ENCODE measurements at places on chromosomes 1 and 21. TPM values are rescaled to one million over a fixed set of nuclear protein-coding genes. Genes with fewer than 3 reads are reported as not detected.
A peak's percentile ranks its signal among the peaks of the same experiment; 100 is the strongest.

The POU2F1 gene
- total RNA-seq = 29.6 TPM

The FNDC10 gene
- total RNA-seq = 15.6 TPM

The AMY1A gene
- not detected for total RNA-seq

The CCDC185 gene
- total RNA-seq = not detected

The ETV3L gene
- not detected for total RNA-seq

The TBX15 gene
- not detected for total RNA-seq

DNA sequence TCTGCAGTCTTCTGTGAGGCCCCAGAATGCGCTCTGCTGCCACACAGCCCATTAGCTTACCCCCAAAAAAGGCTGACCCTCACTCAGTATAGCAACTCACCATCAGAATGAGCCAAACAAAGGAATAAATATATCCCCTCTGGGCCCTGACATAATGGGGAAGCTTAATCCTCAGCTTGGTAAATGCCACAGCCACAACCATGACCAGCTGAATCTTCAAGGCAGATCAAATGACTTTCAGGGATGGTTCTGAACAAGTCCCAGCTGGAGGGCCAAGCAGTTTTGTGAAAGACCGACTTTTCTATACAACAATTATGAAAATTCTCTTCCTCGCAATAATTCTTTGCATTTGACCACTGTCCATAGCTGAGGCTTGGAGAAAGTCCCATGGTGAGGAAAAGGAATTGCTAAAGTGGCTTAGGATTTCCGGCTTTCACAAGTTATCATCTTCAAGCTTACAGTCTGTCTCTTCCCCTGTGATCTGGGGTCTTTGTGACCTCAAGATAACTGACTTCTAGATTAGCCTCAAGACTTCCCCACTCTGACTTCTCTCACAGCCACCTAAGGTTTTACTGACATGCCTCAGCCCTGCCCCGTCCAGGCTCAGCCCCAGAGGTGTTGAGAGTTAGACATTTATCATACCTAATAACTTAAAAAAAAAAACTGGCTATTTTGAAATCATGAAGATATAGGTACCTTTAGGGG lies 47.8 kb upstream of the PBX1 start:
- H3K4me1 ChIP-seq = no peaks in the 10 kb centered on the region
- no peak overlapping the region for H3K4me3 ChIP-seq
- DNase-seq = no peak
- no peaks in the 10 kb centered on the region for H3K36me3 ChIP-seq
- H3K27ac ChIP-seq = no peak overlapping the region

DNA sequence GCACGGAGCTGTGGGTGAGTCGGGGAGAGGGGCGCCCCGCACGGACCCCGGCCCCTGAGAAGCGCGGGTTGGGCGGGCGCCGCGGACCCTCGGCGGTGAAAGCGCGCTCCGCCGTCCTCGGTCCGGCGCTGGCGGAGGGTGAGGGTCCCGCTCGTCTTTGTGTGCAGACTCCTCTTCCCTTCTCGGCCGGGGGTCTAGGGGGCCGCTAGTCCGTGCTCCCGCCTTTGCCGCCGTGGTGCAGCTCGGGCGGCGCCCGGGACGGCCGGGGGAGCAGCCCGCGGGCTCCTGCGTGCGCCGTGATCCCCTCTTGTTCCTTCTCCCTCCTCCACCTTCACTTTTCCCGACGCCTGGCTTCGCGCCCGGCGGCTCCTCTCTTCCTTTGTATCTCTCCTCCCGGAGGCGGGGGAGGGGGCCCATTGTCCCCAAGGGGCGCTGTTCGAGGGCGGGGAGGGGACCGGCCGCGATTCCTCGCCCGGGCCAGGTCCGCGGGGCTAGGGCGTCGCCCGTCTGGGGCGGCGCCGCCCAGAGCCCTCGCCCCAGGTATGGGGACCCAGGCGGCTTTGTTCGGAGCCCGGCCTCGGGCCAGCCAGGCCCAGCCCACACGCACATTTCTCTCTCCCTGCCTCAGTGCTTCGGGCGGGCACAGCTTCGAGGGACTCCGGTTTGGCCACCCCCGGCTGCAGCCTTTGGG lies 519 bp downstream of the FNBP1L start:
- peak overlapping the region; percentile 81 for H3K4me3 ChIP-seq
- peaks cover 4% of the 10 kb centered on the region for H3K4me1 ChIP-seq
- no peaks in the 10 kb centered on the region for H3K27me3 ChIP-seq
- DNase-seq = peak; percentile 73
- peak overlapping the region; percentile 83 for H3K27ac ChIP-seq

DNA sequence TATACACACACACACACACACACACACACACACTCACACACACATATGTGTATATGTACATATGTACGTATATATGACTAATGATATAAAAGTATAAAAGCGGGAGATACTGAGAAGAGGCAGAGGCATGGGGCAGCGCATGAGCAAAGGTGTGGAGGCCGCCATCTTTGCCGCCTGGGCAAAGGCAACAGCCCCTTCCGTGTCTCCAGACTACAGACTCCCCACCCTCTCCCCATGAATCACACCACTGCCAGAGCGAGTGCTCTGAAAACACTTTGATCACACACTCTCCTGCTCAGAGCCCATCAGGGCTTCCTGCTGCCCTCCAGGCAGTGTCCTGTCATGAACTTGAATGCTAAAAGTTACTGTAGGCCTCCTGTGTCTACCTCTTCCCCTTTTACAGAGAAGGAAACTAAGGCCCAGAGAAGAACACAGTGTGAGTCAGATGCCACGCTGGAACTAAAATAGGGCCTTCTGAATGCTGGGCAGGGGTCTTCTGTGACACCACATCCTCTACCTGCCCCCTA lies 54.7 kb upstream of the SSBP3 start:
- H3K27me3 ChIP-seq = no peaks in the 10 kb centered on the region
- no peak overlapping the region for H3K4me3 ChIP-seq
- H3K36me3 ChIP-seq = no peaks in the 10 kb centered on the region

GRCh38 chr1:212267460-212267859 lies 17.8 kb upstream of the PPP2R5A start:
- H3K36me3 ChIP-seq = no peaks in the 10 kb centered on the region
- no peak for DNase-seq
- peaks cover 6% of the 10 kb centered on the region for H3K4me1 ChIP-seq
- no peak overlapping the region for H3K4me3 ChIP-seq
- H3K27ac ChIP-seq = no peak overlapping the region

DNA sequence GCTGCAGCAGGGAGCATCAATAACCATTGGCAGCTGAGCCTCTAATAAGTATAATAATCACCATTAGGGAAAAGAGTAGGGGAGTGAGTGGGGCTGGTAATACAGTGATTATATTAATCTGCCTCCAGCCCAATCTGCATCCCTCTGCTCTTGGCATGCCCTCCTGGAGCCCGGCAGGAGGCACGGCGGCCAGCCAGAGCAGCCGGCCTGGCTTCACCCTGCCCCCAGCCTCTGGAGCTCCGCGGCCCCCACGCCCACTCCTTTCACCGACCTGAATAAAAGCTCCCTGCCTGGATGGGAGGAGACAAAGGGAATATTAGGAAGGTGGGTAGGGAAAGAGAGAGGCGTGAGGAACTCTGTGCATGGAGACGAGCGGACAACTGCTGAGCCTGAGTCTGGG lies 28.3 kb downstream of the OPTC start:
- H3K4me1 ChIP-seq = peaks cover 19% of the 10 kb centered on the region
- H3K27me3 ChIP-seq = no peaks in the 10 kb centered on the region
- H3K27ac ChIP-seq = no peak overlapping the region
- no peak for DNase-seq
- no peak overlapping the region for H3K4me3 ChIP-seq
- no peaks in the 10 kb centered on the region for H3K36me3 ChIP-seq

DNA sequence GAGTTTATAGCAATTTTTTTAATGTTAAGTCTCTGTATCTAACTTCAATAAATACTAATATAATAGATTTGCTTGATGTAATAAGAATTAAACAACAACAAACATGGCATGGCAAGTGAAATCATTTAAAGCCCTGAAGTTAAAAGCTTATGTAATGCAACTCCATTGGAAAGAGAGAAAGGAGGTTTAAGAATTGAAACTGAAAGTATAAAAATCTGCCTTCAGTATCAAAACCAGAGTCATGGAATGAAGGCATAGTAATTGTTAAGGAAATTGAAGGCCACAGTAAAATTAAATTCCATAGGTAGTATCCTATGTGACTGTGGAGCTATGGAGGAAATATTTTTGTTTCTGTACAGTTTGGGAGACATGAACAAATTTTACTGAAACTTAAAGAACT lies 55.1 kb downstream of the PRDX6 start:
- no peak for DNase-seq
- H3K27ac ChIP-seq = no peak overlapping the region
- H3K36me3 ChIP-seq = no peaks in the 10 kb centered on the region
- no peak overlapping the region for H3K4me3 ChIP-seq

- H3K4me3 ChIP-seq = no peak overlapping the region
- DNase-seq = no peak
- H3K36me3 ChIP-seq = no peaks in the 10 kb centered on the region
- peaks cover 5% of the 10 kb centered on the region for H3K4me1 ChIP-seq
These were observed 1.9 kb downstream of the GPSM2 start for GRCh38 chr1:108878678-108879077.

DNA sequence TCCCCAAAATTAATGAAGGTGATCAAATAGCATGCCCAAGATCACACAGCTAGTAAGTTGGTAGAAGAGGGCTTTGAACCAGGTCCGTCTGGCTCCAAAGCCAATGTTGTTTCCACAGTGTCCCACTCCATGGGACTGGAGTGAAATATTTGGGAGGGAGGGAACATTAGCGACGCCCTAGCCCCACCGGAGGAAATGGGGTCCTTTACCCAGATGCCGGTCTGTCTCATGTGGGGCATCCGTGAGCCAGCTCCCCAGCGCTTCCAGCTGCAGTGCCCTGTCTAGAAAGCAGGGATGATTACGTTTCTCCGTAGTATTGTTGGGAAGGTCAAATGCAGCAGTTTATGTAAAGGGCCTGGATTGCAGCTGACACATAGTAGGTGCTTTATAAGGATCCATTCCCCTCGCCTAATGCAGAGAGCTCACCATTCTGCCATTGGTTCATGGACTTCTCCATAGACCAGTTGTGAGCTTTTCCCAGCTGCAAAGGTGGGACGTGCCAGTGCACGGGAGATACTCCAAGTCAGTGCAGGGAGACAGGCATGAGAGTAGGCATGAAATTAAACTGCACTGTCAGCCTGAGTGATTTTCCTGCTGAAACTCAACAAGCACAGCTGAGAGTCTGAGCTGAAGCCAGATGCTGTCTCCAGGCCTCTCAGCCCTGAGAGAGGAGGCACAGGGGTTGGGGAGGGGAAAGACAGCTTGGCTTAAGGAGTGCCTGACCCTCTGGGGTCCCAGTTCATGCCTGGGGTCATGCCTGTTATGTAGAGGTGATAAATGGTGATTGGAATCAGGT lies 24.7 kb downstream of the QSOX1 start:
- DNase-seq = no peak
- H3K27ac ChIP-seq = no peak overlapping the region
- no peaks in the 10 kb centered on the region for H3K36me3 ChIP-seq
- no peaks in the 10 kb centered on the region for H3K27me3 ChIP-seq

DNA sequence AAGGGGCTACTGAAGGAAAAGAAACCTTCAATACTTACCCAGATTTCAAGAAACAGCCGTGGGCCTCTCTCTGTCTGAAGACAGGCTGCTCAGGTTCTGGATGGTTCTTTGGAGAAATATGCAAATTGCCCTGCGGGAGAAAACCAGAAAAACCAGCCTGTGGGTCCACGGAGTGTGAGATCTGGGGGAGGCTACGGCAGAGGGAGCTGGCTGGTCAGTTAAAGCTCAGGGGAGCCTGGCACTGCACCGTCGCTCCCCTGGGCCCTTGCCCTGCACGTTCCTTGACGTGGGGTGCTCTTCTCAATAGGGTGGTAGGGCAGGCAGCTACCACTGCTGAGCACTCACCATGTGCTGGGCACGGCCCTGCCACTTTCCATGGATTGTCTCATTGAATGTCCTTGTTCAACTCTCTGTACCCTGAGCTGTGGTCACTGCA lies 12.7 kb downstream of the TMCO4 start:
- no peak overlapping the region for H3K27ac ChIP-seq
- peak; percentile 62 for DNase-seq
- no peaks in the 10 kb centered on the region for H3K36me3 ChIP-seq
- no peaks in the 10 kb centered on the region for H3K27me3 ChIP-seq

- H3K27me3 ChIP-seq = no peaks in the 10 kb centered on the region
- no peaks in the 10 kb centered on the region for H3K36me3 ChIP-seq
- no peak overlapping the region for H3K27ac ChIP-seq
- DNase-seq = no peak
- H3K4me1 ChIP-seq = no peaks in the 10 kb centered on the region
- H3K4me3 ChIP-seq = no peak overlapping the region
These were observed 17.7 kb downstream of the TESK2 start for GRCh38 chr1:45473302-45473701.

DNA sequence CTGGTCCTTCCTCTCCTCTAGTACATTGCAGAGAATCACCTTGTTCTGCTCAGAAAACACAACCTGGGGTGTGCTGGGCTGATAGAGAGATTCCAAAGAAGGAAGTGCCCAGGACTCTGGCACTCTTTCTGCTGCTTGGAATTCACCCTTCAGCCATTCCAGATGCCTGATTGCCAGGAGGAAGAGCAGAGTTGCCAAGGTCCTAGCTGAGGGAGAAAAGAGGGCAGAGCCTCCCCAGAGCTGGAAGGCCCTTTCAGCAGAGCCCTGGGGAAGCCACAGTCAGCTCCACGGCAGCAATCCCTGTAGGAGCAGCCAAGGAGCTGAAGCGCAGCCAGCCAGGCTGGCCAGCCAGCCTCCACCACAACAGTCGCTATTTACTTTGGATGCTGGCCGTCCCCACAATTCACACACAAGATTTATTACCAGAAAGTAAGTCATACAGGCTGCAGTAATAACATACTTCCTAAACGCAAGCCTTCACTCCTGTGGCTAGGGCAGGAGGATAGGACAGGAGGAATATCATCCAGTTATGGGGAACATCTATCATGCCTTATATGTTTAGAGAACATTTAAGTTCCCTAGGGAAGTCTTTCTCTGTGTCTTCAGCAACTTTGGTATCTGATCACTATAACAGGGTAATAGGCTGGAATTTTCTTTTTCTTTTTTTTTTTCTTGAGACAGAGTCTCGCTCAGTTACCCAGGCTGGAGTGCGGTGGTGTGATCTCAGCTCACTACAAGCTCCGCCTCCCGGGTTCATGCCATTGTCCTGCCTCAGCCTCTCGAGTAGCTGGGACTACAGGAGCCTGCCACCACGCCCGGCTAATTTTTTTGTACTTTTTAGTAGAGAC lies 36.6 kb upstream of the SLC44A3 start:
- H3K27me3 ChIP-seq = no peaks in the 10 kb centered on the region
- no peaks in the 10 kb centered on the region for H3K36me3 ChIP-seq
- no peak overlapping the region for H3K27ac ChIP-seq
- no peaks in the 10 kb centered on the region for H3K4me1 ChIP-seq

GRCh38 chr21:14864211-14865021 lies 200.4 kb downstream of the NRIP1 start:
- DNase-seq = peak; percentile 80
- no peak overlapping the region for H3K4me3 ChIP-seq
- no peaks in the 10 kb centered on the region for H3K27me3 ChIP-seq
- no peaks in the 10 kb centered on the region for H3K36me3 ChIP-seq
- H3K4me1 ChIP-seq = peaks cover 23% of the 10 kb centered on the region

GRCh38 chr1:243821177-243821680 lies 28.8 kb downstream of the AKT3 start:
- no peaks in the 10 kb centered on the region for H3K4me1 ChIP-seq
- H3K36me3 ChIP-seq = no peaks in the 10 kb centered on the region
- no peak overlapping the region for H3K27ac ChIP-seq
- no peak for DNase-seq
- no peaks in the 10 kb centered on the region for H3K27me3 ChIP-seq

All from Caco-2 (cell line).